ENCODE measurements at places on chromosomes 1 and 21.

GRCh38 chr1:108560874-108561459, 1.1 kb downstream of the EEIG2 start:
- peak; percentile 70 for DNase-seq

DNA sequence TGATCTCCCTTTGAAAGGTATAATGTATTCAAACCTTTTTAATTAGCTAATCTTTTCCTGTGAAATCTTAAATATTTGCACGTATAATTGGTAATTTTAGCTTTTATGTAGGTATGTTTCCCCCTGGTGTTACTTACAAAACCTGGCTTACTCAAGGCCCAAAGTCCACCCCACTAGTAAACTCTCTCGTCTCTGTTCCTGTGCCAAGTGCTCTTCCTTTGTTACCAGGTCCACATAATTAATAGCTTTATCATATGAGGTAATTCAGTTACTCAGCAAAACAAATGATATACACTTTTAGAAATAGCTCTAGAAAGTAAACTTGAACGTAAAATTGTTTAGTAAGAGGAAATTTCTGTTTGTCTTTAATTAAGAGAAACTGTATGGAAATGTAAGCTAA, 36.7 kb downstream of the NFIA start:
- DNase-seq, result no peak

GRCh38 chr1:171983584-171983983, 142.3 kb downstream of the DNM3 start:
- DNase-seq, result no peak

GRCh38 chr1:33351281-33351660, 30.4 kb upstream of the A3GALT2 start:
- no peak for DNase-seq

- peak; percentile 71 for DNase-seq
Observed at GRCh38 chr1:206911064-206911663, 10.6 kb downstream of the FCMR start.

DNA sequence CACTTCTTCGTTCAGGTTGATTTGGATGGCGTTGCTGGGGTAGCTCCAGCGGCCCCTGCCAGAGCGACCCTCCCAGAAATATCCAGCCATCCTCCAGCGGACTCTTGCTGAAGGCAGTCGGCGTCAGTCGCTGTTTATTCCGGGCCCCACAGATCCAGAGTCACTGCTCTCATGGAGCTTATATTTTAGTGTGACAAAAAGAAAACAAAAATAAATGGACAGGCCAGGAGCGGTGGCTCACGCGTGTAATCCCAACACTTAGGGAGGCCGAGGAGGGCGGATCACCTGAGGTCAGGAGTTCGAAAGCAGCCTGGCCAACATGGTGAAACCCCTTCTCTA, 791 bp upstream of the CFAP298 start:
- no peak for DNase-seq
